Stimulated activated CD8-positive, alpha-beta memory T cell treated with anti-CD3 and anti-CD28 coated beads, Interleukin-7, amount 100 ng/mL, for 1 hour (primary cell): ENCODE measurements at places on chromosomes 3 and 15.

DNA sequence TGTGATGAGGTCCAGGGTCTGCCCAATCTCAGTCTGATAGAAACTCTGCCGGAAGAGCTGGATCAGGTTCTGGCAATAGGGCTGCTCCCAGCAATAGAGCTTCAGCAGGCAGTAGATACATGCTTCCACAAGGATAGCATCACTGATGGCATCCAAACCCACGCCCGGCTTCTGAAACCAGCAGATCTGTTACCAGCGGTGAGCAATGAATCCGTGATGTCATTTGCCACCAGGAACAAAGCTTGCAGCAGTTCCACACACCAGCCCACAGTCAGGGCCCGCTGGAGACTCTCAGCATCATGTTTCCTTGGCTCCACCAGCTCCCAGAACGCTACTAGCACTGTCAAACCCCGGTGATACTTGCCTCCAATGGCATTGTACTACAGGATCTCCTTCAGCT, 19.3 kb upstream of the TTBK2 start:
- no peak for DNase-seq

GRCh38 chr3:172159962-172160538, 120.7 kb downstream of the FNDC3B start:
- no peak for DNase-seq

DNA sequence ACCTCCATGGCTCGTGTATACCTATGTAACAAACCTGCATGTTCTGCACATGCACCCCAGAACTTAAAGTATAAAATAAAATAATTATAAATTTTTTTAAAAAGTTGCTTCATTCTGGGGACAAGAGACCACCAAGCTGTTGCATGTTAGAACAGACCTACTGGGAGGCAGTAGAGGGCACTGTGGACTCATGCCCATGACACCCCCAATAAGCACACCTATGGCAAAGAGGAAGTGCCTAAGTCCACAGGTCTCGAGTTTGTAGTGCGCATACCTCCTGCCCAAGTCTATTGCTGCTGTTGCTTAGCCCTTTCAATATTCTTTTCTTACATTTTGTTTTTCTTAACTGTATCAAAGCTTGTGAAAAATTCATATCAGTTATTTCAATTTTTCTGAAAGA, 267.9 kb upstream of the THBS1 start:
- DNase-seq: no peak

GRCh38 chr3:40173227-40173721, 136.2 kb upstream of the EIF1B start:
- DNase-seq: no peak

DNA sequence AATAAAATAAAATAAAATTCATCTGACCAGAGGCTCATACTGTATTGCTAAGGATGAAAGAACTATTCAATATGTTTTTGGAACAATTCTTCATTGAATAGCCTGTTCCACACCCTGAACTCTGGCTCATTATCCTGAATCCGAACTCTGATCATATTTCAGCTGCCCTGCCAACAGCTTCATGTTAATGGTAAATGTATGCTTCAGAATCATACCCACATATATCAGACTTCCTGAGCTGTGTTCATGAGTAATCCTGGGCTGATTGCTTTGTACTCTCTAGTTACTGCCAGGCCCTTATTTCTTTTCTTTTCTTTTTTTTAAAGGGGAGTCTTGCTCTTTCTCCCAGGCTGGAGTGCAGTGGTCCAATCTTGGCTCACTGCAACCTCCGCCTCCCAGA, 11.8 kb downstream of the INO80 start:
- DNase-seq: no peak

DNA sequence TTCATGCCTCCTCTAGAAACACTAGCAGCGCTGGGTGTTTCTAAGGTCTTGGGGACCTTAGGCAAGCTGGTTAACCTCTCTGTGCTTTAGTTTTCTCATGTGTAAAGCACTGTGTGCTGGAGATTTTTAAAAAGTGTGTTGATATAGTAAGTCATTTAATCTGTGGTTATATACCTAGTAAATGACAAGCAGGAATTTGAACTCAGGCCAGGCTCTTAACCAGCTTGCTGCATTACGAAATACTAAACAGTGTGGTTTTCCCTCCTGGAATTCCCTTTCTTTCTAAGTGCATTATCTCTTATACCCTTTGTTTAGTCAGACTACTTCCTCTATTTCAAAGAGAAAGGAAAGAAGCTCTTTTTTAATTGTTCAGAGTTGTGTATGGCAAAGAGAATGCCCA, 26.5 kb downstream of the NEO1 start:
- no peak for DNase-seq

DNA sequence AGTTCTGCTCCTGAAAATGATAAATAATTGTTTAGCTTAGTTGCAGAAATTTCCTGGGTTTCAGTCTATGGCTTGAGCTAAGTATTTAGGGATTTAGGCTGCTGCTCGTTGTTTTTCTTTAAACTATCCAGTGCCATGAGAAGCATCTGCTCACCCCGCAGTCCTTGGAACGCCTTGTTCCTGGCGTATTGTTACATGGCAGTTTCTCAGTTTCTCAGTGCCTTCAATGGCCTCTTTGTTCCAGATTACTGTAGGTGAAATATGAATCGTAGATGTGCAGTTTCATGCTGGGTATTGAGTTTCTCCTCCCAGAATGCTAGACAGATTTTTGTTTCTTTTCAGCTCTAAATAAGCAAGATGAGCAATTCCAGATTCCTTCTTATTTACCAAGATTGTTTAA, 269.5 kb upstream of the GBE1 start:
- no peak for DNase-seq

DNA sequence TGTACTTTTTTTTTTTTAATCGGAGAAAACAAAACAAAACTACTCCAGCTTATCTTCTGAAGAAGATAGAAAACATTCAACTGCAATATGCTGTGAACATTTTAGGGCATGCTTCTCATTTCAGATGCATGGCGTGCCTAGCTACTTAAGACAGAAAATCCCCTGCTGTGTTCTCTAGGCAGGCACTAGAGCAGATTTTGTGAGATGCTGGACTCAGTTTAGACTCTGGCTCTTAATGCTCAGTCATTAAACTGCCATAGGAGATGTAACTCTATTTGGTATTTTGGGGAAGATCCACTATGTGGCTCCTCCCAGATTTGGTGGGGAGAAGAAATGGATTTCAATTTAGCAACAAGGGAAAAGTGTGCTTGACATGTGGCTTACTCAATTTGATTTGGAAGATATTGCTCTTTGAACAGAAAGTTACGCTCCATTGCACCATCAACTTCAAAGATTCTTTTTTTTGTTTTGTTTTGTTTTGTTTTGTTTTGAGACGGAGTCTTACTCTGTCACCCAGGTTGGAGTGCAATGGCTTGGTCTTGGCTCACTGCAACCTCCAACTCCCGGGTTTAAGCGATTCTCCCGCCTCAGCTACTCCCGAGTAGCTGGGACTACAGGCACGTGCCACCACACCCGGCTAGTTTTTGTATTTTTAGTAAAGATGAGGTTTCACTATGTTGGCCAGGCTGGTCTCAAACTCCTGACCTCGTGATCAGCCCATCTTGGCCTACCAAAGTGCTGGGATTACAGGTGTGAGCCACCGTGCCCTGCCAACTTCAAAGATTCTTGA, 62.0 kb upstream of the LEKR1 start:
- DNase-seq: no peak

DNA sequence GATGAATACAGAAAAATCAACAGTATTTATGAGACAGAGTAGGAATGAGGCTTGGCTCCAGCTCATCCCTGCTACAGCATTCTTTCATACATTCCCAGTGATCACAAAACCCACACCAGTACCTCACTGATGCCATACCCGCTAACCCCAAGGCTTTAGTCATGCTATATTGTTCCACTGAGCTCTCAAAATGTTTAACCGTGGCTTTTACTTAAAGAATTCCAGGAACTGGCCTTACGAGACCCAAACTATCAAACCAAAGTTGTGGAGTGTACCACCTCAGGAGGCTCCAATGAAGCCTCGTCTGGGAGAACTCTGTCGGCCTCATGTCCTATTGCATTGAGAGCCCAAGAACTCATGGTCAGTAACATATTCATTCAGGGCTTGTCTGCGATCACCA, 278.9 kb downstream of the ULK4 start:
- DNase-seq: no peak

GRCh38 chr3:152019508-152019907, 146.1 kb downstream of the SUCNR1 start:
- no peak for DNase-seq

GRCh38 chr15:63430766-63431451, 49.3 kb upstream of the CA12 start:
- no peak for DNase-seq

GRCh38 chr15:67405208-67406191, 115.4 kb upstream of the C15orf61 start:
- no peak for DNase-seq

GRCh38 chr3:45946307-45946706, 3.0 kb downstream of the CXCR6 start:
- no peak for DNase-seq

DNA sequence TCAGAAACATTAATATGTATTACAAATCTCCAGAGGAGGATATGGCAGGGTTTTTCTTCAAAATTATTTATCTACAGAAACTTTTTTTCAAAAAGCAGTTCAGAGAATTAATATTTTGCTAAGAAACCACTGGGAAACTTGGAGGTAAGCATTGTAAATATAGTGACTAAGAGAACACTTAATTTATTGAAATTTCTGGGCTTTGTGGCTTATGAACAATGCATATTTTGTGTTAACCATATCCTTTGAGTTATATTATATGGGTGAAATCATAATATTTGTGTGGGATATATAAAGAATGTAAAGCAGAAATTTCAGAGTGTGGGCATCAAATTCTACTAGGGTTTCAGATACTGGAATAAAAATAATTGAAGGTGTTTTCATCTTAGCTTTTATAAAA, 1059.2 kb downstream of the ZPLD1 start:
- no peak for DNase-seq

- no peak for DNase-seq
Observed at GRCh38 chr3:38354588-38355330, 8.2 kb downstream of the XYLB start.

DNA sequence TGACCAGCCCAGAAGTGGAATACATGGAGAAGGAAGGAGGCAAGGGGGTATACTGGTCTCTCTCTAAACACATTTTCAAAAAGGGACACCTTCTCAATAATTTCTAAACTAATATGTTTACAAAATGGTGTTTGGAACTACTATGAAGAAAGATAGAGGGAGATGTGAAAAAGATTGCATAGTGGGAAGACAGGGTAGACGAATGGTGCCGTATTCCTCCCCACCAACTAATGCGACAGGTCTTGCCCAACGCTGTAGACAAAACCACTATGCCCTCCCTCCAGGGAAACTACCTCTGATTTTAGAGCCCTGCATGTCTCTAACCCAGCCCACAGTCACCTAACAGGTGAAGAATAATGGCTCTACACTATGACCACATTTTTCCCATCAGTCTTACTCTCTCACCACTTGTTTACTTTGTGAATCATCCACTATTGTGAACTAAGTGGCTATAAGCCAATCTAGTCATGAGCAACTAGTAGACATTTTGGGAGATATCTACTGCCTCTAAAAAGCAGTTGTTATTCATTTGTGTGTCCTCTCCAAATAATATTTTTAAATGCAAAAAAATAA, 108.2 kb upstream of the UBE2E2 start:
- DNase-seq: no peak

DNA sequence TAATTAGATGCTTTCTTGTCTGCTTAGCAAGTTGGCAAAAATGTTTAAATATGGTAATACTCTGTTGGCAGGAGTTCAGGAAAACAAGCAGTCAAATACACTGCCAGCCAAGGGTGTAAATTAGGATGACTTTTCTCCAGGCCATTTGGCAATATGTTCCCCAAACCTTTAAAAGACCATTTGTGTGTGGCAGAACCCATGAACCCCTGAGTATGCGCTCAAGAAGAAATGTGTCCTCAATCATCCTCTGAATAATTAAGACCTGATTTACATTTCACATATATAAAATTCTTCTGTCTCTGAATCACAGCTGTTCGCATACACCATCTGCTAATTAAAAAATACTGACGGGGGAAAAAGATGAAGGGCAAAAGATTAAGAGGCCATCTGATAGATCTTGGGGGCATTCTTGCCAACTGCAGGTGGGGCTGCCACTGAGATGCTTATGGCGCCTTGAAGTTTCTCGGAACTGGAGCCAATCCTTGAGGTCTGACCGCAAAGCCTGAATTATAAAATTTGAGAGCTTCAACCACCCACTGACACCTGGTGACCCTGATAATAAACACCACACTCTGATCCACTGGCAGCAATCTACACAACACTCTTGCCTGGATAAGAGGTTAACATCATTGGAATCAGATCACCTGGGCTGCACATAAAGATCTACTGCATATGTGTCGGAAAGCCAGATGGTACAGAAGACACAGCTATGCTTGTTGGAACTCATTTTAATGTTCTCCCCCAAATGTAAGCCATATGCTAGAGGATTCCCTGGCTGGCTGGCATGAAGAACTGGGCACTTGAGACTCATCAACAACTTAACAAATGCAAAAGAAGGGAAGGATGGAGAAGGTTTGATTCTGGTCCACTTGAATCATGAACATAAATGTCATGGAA, 190.6 kb downstream of the OSBPL10 start:
- DNase-seq: no peak

GRCh38 chr3:12421132-12421531, 63.1 kb upstream of the TSEN2 start:
- no peak for DNase-seq

- DNase-seq: no peak
Observed at GRCh38 chr3:180332608-180333007, 269.4 kb upstream of the TTC14 start.

GRCh38 chr15:93030430-93031102, 58.4 kb downstream of the RGMA start:
- peak; percentile 14 for DNase-seq

DNA sequence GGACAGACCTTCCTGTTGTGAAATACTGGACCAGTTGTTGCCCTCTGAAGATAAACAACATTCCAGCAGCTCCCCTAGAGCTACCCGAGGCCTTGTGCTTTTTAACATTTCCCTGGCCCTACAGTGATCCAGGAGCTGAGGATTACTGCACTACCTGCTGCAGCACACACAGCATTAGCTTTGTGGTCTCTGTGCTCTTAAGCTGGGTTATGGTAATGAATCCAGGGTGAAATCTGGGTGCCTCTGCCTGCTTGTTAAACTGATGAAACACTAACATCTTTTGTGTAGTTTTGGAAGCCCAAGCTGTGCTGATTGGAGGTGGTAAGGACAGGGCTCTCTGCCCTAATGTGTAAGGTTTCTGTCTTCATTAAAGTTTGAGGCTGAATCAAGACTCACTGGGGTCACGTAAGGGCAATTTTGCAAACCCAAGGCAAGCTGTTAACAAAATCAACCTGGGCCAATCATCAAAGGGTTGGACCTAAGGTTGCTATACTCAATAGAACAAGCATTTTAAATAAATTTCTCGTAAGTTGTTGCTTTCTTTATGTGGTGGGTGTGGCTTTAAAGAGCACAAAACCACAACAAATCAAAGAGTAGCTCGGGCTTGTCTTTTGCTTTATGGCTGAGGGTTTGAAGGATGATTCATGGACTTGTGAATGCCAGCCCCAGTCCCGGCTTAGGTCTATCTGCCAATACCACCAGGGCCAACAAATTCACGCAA, 183.9 kb downstream of the TPRG1 start:
- DNase-seq: no peak

- no peak for DNase-seq
Observed at GRCh38 chr3:58036293-58037032, 28.2 kb downstream of the FLNB start.
